ENCODE measurements at places on chromosomes 12 and 14.

DNA sequence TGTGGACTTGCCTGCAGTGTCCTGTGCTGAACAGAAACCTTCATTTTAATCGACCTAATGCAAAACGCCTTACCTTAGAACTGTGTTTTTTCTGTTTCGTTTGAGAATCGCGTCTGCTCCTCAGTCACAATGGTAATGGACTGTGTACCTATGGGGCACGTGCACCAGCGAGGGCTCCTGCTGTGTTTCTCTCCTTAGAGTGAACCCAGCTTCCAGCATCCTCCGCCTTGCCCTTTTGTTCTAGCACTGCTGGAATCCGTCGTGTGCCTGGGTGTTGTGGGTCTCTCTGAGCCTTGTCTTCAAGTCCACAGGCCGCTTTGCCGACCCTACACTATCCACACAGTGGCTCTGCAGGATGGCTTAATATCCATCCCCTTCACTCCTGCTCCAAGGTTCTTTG lies 3.6 kb downstream of the AMN start:
- DNase-seq, result no peak

GRCh38 chr12:42315108-42315507 lies 10.8 kb downstream of the ZCRB1 start:
- no peak for DNase-seq

DNA sequence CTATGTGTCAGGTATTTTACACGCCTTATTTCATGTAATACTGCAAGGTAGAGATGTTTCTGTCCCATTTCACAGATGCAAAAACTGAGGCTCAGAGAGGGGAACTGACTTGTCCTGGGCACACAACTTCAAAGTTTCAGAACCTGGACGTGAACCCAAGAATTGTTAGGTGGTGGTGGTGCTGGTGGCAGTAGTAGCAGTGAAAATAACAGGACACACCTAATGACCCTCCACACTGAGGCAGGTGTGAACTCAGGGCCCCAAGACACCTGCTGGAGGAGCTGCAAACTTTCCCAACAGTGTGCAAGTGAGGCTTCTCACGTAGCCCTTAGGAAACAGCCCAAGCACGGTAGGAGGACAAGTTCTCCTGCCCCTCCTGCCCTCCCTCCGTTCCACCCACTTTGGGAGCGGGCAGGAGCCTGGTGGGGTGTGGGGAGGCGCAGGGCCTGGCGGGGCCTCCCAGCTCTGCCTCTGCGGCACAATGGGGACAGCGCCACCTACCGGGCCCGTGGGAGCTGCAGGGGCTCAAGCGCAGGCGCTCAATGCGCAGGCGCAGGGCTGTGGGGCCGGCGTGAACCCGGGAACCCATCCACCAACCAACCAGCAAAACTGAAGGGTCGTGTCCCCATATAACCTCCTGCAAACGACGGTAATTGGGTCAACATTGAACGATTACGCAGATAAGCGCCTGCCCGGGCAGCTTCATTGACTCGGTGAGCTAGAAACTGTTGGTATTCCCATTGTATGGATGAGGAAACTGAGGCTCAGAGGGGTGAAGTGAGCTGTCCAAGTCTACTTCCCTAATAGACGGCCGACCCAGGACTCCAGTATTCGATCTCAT lies 12.0 kb upstream of the TRPV4 start:
- DNase-seq, result peak; percentile 87

DNA sequence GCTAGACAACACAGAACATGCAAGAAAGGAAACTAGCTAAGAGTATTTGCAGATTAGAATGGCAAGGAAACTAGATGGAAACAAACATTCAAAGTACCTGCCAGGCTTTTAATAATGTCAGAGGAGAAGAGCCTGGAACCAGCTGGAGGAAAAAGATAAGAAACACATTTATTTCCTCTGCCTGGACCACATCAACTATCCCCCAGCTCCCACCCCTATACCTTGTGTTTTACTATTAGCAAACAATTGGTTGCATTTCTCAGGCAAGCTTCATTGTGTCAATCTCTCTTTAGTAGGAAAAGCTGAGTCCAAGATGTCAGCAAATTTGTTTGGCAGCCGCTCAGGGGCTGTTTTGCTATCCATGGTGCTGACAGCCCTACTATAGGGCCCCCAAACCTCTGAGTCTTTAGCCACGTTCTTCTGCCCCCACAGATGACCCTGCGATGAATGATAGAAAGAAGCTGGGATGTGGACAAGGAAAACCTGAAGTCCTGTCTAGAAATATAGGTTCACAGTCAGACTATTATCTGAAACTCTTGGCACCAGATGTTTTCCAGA lies 11.6 kb upstream of the SYNDIG1L start:
- DNase-seq, result no peak

DNA sequence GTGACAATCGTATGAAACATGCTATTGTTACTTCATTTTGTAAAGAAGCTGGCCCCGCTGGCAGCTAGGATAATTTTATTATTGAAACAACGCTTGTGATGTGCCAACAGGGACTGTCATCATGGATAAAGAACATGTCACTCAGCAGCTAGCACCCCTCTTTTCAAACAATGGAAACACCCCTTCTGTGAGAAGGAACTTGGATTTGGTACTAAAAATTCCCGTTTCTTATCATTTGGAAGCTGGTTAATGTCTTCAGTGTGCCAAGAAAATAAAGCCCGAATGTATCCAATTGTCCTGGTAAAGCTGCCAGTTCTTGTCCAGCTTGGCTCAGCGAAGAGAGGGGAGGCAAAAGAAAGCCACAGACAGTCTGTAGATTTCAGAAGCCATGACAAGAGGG lies 186.6 kb downstream of the PHLDA1 start:
- no peak for DNase-seq
